CD4-positive, alpha-beta T cell treated with Interleukin-6 for 4 hours (primary cell): ENCODE measurements at places on chromosomes 16 and 17.

DNA sequence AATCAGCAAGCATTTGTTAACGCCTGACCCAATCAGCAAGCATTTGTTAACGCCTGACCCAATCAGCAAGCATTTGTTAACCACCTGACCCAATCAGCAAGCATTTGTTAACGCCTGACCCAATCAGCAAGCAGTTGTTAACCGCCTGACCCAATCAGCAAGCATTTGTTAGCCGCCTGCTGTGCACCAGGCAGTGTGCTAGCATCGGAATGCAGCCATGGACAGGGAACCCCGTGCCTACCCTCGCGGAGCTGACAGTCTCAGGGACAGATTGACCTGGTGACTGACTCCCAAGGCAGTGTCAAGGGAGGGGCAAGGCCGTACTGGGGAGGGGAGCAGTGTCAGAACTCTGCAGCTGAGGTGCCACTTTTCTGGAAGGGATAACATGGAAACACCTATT lies 66.9 kb downstream of the ABR start:
- no peak for DNase-seq

DNA sequence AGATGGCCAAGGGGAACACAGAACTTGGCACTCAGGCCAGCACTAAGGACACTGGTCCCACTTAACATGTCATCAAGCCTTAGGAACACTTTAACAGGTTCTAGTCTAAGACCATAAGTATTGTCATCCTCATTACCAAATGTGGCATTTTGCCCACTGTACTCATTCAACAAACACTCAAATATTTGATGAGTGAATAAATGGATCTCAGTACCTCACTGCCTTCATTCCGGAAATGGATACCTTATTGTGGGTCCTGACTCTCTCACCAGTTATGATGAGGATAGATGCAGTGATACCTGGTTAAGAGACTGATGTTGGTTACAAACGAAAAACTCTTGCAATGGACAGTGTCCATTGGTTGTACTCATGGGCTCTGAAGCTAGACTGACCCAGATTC lies 455.2 kb upstream of the DYNLRB2 start:
- DNase-seq = no peak

DNA sequence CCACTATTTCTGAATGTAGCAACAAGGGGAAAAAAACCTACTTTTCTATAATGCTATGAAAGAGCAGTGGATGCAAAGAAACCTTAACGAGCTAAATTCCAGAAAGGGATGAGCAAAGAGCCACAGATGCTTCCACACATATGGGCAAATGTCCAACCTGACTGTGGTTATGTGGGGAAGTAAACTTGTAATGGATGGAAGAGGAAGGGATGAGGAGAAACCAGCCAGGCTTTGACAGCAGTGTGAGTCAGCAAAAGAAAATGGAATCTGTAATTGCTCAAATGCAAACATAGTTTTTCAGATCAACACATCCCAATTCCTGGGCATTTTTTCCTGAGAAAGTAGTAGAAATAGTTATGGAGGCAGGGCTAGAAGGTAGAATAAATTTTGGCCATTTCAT lies 204.8 kb upstream of the CPHXL start:
- DNase-seq = no peak

GRCh38 chr16:65414284-65414984 lies 292.6 kb upstream of the CDH11 start:
- no peak for DNase-seq
